ENCODE measurements at places on chromosomes 3 and 15. TPM values are rescaled to one million over a fixed set of nuclear protein-coding genes. Genes with fewer than 3 reads are reported as not detected.

The CAMP gene
- 0.62 TPM for total RNA-seq

The RSRC1 gene
- 15.9 TPM for total RNA-seq

The AADACL2 gene
- total RNA-seq: not detected

The PRSS50 gene
- not detected for total RNA-seq

The ARL14 gene
- total RNA-seq: not detected

The CP gene
- not detected for total RNA-seq

The ZNF774 gene
- 1.7 TPM for total RNA-seq

The GOLGA8R gene
- not detected for total RNA-seq

The ROPN1B gene
- not detected for total RNA-seq

The GOLGA8T gene
- total RNA-seq: not detected

The GOLGA8S gene
- total RNA-seq: not detected

All from hair follicular keratinocyte (primary cell).